ENCODE measurements at places on chromosomes 2 and 18.
A peak's percentile ranks its signal among the peaks of the same experiment; 100 is the strongest.

DNA sequence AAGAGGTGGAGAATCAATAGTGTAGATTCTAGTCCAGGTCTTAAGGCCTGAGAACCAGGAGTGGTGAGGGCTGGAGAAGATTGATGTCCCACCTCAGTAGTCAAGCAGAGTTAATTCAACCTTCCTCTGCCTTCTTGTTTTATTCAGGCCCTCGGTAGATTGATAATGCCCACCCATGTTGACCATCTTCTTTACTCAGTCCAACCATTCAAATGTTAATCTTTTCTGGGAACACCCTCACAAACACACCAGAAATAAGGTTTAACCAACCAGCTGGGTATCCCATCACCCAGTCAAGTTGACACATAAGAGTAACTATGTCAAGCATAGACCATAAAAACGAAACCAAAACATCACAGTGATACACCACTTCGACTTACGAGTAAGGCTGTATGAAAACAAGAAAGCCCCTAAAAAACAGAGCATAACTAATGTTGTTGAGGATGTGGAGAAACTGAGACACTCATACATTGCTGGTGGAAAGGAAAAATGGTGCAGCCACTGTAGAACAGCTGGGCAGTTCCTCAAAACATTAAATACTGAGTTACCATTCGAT lies 57.5 kb downstream of the SLC35F5 start:
- DNase-seq: no peak

DNA sequence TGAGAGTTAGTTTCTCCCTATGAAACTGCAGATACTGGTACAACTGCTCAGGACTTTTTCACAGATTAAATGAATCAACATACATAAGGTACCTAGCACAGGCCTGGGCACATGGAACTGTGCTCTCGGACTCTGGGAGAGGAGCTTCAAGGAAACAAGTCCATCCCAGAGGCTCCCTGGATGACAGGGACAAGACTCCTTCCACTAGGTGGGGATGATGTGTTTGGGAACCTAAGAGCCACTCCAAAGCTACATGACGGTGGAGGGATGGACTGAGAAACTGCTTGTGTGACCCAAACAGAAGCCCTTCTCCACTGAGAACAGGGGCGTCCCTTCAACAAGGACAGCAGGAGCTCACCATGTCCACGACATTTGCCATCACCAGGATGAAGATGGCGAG lies 37.1 kb downstream of the CENPO start:
- DNase-seq: no peak

DNA sequence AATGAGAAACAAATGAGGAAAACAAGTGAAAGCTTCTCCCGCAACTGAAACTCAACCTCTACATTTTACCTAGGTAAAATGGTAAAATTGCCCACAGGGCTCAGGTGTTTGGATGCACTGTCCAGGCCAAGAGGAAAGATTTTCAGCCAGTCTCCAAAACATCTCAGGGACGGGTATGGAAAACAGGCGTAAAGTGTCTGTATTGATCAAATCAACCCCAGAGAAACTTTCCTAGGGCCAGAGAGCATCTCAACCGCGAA lies 361 bp upstream of the HAT1 start:
- no peak for DNase-seq

DNA sequence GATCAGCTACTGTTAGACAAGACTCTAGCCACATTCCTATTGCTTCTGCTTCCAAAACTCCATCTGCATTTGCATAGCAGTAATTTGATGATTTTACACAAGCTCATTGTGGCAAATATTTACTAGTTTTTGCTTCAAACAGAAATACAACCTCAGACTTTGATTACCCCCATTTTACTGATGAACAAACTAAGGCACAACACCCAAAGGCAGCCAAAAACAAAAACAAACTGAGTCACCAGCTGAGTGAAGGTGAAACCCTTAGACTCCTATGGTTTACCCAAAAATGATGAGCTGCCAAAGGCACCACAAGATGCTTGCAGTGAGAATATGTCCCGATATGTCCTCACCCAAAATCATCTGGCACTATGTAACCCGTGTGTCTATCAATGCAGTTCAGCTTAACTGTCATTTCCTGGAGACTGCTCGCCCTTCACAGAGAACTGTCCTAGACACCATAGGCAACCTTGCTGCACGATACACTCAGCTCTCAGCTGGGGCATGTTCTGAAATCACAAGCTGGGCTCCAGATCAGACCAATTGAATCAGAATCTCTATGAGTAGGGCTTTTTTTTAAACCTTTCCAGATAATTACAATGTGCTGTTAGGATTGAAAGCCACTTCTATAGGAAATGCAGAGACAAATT lies 4.1 kb upstream of the EVA1A start:
- no peak for DNase-seq

DNA sequence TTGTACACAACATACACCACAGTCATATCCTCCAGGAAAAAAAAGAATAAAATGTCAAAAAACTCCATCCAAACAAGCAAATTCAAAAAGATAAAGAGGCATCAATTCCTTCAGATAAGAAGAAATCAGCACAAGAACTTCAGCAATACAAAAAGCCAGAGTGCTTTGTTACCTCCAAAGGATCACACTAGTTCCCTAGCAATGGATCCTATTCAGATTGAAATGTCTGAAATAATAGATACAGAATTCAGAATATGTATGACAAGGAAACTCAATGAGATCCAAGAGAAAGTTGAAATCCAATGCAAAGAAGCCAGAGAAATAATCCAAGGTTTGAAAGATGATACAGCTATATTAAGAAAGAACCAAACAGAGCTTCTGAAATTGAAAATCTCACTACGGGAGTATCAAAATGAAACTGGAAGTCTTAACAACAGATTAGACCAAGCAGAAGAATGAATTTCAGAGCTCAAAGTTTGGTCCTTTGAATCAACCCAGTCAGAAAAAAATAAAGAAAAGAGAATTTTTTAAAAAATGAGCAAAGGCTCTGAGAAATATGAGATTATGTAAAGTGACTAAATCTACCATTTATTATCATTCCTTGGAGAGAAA lies 80.6 kb downstream of the TRABD2A start:
- DNase-seq: no peak

DNA sequence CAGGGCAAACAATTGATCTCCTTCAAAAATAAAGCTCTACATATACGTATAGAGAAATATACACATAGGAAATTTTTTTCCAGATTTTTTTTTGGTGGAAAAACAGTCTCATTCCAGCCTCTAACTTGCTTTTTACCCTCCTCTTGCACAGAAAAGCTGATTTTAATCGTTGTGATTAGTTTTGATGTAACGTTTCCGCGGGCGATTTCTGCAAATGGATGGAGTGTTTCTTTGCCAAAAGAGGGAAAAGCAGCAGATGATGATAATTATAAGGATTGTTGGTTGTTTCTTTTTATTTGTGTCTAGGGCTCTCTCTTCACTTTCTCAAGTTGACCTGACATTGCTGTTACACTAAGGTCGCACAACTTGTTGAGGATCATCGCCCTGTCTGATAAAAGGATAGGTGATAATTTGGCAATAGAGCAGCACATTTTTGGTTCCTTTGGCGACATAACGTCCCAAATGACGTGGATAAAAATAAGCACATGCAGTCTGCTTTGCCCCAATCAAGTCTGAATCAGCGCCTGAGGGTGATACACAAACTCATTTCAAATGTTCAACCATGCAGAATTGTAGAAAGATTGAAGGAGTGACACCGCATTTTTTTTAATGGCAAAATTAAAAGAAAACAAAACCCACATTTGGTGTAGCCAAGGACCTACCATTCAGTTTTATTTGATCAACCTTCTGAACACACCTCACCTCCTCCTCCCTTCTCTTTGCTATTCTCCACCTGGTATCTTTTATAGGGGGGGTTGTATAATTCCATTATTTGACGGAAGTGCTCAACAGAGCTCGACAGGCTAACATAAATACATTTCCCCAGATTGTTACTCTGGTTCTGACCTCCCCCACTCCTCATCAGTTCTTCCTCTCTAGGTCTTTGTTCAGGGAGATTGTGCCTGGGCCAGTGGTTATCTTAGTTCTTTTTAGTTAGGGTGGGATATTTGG lies 109.6 kb upstream of the KCTD1 start:
- DNase-seq: no peak

DNA sequence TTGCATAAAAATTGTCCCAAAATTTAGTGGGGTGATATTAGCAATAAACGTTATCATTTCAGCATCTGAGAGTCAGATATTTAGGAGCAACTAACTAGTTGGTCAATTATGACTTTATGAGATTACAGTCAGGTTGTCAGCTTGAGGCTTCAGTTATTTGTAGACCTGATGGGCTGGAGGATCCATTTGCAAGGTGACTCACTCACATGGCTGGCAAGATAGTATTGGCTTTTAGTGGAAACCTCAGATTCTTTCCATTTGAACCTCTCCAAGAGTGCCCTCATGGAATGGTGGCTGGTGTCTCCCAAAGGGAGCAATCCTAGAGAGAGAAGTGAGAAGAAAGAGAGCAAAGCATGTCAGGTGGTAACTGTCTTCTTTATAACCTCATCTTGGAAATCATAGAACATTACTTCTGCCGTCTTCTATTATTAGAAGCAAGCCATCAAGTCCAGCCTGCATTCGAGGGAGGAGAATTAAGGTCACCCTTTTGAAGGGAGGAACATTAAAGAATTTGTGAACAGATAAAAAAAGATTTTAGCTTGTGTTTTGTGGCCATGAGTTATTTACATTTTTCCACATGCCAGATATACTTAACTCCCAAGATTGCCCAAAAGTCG lies 92.5 kb downstream of the HAUS1 start:
- DNase-seq: no peak

DNA sequence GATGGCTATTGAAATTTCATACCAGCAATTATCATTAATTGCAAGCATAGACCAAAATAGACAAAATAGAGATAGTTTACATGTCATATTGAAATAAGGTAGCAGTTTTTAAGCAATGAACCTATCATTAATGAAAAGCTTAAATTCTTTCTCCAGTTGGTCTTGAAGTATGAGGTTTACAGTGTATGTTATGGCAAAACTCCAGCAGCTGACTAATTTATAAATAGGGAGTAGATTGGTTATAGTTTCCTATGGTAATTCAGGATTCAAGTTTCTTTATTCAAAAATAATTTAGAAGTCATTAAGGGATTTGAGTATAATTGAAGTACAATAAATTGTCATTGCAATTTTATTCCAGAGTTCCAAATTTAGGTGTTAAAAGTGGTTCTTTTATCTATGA lies 69.6 kb upstream of the COL5A2 start:
- no peak for DNase-seq

- no peak for DNase-seq
These were observed 58.7 kb downstream of the SLC25A12 start for GRCh38 chr2:171835386-171835785.

GRCh38 chr2:120935339-120936313 lies 200.0 kb downstream of the GLI2 start:
- no peak for DNase-seq

DNA sequence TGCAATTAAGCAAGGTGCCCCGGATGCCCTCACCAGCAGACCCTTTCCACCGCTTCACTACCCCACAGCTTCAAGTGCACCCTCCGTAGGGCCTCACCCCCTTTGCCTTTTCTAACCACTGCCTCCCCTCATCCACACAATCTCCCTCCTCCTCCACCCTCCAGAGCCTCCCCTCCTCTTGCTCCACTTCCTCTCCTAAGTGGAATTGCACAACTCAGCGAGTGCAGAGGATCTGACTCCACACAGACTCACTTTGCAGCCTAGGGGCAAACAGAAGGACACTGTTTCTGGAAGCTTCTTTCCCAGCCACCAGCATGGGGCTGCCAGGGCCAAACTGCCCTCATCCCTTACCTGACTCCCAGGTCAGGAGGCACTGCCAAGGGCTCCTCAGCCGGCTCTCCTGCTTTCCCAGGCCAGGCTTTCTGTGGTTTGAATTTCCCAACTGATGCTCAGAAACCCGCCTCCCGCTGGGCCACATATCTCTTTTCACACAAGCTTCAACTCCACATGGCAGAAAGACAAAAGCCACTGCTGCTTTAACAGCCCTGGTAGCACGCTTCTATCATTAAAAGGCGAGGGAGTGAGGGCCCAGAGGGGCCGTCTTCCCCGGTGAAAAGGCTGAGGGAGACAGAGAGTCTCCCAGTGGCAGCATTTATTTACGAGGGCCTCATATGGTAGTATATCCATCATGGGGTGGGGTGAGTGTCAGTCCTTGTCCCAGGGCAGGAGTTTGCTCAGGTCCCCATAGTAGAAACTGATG lies 74.7 kb upstream of the MGAT4A start:
- DNase-seq: peak; percentile 79

DNA sequence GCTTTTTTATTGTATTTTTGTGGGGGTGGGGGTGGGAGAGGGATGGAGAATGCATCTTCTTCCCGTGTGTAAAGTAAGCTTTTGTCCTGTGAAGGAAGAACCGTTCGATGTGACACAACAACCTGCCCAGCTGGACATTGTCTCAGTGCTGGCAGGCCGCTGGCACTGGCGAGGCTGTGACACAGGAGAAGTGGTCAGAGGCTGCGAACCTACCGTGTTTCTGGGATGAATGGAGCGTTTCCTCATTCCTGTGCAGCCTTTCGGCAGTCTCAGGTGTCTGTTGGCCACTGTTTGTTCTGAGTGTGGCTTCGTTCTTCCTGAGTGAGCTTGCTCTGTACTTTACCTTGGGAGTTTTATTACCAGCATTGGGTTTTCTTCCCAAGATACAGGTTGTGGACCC lies 8.0 kb downstream of the RAMP1 start:
- DNase-seq: no peak

DNA sequence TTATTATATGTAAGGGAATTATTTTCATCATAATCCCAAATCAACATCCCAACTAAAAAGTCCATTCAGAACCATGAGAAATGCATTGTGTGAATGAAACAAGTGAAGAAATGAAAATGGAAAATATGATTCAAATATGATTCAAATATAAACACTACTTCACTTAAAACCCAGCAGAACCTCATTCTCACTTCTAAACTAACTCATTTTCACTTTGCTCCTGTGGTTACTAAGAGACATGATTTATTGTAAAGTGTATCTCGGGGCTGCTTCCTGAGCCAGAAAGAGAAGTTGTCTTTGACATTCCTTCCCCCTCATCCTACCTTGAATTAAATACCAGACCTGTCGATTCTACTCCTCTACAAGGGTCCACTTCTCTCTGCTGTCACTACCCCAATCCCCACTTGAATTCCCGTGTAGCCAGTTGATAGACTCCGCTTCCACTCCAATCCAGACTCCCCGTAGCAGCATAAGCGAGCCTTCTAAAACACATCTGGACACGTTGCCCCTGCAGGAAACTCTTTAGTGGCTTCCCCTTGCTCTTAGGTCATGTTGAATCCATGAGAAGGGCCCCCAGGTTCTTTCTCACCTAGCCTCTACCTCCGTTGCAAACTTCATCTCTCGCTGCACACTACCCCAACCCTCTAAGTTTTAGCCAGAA lies 697.0 kb upstream of the ID2 start:
- peak; percentile 37 for DNase-seq

GRCh38 chr18:54161267-54161666 lies 63.2 kb downstream of the MBD2 start:
- no peak for DNase-seq

GRCh38 chr2:58228299-58228698 lies 12.8 kb downstream of the FANCL start:
- no peak for DNase-seq

All from hematopoietic multipotent progenitor cell treated with erythropoietin and hydrocortisone succinate and interleukin-3 and kit ligand, for 4 days (in vitro differentiated cells).